ENCODE measurements at places on chromosomes 7 and 10.

DNA sequence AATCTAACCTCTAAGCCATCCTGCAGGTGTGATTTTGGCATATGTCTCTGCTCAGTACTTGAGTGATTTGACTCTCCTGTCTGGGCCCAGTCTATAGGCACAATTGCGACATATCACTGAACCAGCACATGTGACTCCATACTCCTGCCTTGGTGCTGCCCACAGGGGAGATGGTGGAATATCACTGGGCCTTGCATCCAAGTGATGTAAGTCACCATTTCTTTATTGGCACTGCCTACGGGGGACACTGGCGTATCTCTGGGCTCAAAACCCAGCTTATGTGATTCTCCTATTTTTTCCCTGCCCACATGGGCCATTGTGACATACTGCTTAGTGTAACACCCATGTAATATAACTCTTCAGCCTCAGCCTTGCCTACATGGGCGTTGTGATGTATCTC is 48.1 kb upstream of the ZNF680 start:
- H3K27ac ChIP-seq: no peak overlapping the region
- H3K4me1 ChIP-seq: no peaks in the 10 kb centered on the region
- DNase-seq: no peak

DNA sequence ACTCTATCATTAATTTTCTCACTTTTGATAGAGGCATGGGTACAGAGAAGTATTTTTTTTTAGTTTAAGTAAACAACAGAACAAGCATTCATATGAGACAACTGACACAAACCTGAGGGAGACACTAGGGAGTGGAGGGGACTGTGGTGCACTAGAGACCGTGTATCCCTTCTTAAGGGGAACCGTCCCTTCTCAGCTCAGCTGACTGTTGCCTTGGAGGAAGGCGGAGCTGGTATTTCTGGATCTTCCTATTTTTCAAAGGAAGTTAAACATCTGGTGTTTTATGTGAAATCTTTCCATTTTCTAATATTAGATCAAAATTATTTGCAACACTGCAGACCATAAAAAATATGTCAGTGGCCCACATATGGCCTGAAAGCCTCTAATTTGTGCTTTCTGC is 113.6 kb upstream of the MACROH2A2 start:
- H3K36me3 ChIP-seq: no peaks in the 10 kb centered on the region
- no peaks in the 10 kb centered on the region for H3K4me1 ChIP-seq
- no peak overlapping the region for H3K27ac ChIP-seq
- no peaks in the 10 kb centered on the region for H3K27me3 ChIP-seq
- DNase-seq: no peak

- no peak for DNase-seq
- H3K27ac ChIP-seq: no peak overlapping the region
- H3K4me3 ChIP-seq: no peak overlapping the region
- H3K27me3 ChIP-seq: no peaks in the 10 kb centered on the region
- H3K36me3 ChIP-seq: no peaks in the 10 kb centered on the region
These were observed 466.9 kb downstream of the PHTF2 start for GRCh38 chr7:78265486-78265885.

DNA sequence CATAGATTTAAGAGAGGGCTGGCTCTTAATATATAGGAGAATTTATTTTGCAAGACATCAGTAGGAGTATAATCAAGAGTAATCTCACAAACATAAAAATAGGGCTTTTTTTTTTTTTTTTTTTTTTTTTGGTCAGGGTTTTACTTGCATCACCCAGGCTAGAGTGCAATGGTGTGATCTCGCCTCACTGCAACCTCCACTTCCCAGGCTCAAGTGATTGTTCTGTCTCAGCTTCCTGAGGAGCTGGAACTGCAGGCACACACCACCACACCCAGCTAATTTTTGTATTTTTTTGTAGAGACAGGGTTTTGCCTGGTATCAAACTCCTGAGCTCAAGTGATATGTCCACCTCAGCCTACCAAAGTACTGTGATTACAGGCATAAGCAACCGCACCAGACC is 535.3 kb downstream of the CCSER2 start:
- H3K27ac ChIP-seq: no peak overlapping the region
- no peaks in the 10 kb centered on the region for H3K4me1 ChIP-seq
- DNase-seq: no peak
- H3K27me3 ChIP-seq: no peaks in the 10 kb centered on the region
- no peaks in the 10 kb centered on the region for H3K36me3 ChIP-seq

DNA sequence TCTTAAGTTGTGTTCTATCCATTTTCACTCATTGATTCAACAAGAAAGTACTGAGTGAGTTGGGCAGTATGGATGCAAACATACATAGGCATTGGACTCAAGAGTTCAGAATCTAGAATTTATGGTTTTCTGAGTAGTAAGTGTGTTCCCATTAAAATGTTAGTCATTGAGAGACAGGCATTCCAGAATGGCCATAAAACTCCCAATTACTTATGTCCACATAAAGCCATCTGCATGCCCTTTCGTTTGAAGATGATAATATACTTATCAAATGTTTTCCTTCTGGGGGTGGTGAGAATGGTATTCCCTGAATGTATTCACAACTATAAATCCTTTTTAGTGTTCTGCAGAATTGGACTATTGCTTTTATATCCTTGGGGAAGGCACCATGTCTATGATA is 131.6 kb downstream of the CD36 start:
- no peaks in the 10 kb centered on the region for H3K36me3 ChIP-seq
- H3K27ac ChIP-seq: no peak overlapping the region
- H3K4me1 ChIP-seq: no peaks in the 10 kb centered on the region
- no peak overlapping the region for H3K4me3 ChIP-seq
- H3K27me3 ChIP-seq: no peaks in the 10 kb centered on the region
- DNase-seq: no peak

DNA sequence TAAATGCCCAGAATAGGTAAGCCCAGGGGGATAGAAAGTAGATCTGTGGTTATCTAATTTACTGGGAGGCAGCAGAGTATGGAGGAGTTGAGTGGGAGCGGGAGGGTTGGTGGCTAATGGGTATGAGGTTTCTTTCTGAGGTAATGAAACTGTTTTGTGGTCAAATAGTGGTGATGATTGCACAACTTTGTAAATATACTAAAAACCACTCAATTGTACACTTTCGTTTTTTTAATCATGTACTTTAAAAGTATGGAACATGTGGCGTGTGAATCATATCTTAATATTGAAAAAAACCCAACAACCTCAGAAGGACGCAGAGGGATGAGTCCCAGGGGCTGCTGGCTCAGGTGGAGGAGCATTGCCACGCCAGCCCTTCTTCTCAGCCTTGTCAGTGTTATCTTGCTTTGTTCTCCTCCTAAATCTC is 118.1 kb downstream of the WDR11 start:
- no peaks in the 10 kb centered on the region for H3K4me1 ChIP-seq
- H3K27ac ChIP-seq: no peak overlapping the region
- no peaks in the 10 kb centered on the region for H3K36me3 ChIP-seq
- no peak overlapping the region for H3K4me3 ChIP-seq
- peak; percentile 40 for DNase-seq
- no peaks in the 10 kb centered on the region for H3K27me3 ChIP-seq

GRCh38 chr10:28840971-28841370 is 163.7 kb downstream of the BAMBI start:
- H3K4me1 ChIP-seq: no peaks in the 10 kb centered on the region
- H3K27ac ChIP-seq: no peak overlapping the region
- no peaks in the 10 kb centered on the region for H3K36me3 ChIP-seq
- H3K4me3 ChIP-seq: no peak overlapping the region

GRCh38 chr7:18387191-18387735 is 108.3 kb upstream of the HDAC9 start:
- no peaks in the 10 kb centered on the region for H3K27me3 ChIP-seq
- peaks cover 7% of the 10 kb centered on the region for H3K4me1 ChIP-seq
- no peak for DNase-seq
- H3K27ac ChIP-seq: no peak overlapping the region
- H3K36me3 ChIP-seq: no peaks in the 10 kb centered on the region

DNA sequence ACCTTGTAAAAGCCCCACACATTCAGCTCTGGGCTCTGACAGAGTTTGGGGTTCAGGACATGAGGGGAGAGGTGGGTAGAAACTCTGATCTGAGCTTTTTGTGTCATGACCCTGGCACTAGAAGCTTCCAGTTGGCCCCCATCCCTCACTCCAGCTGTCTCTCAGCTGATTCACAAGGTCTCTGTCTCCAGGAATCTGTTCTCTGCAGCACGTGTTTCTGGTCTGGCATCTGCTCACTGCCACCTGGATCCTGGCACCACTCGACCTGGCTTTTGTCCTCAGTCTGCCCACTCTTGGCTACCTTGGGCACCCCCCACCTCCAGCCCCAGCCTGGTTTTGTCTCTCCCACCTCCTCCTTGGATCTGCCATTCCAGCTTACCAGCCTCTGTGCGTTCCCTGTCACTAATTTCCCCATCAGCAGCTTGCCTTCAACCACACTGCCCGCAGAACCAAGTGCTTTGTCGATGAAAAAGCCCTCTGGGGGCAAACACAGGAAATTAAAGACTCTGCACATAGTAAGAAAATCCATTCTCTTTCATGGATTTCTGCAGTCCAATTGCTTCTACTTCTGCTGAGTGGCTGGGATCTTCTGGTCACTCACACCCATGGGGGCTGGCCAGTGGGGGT is 18.3 kb upstream of the ADCYAP1R1 start:
- peaks cover 3% of the 10 kb centered on the region for H3K27me3 ChIP-seq
- no peak overlapping the region for H3K4me3 ChIP-seq
- no peaks in the 10 kb centered on the region for H3K4me1 ChIP-seq

GRCh38 chr10:92486637-92487036 is 87.3 kb downstream of the IDE start:
- H3K27me3 ChIP-seq: no peaks in the 10 kb centered on the region
- H3K4me1 ChIP-seq: no peaks in the 10 kb centered on the region
- H3K4me3 ChIP-seq: no peak overlapping the region
- H3K27ac ChIP-seq: no peak overlapping the region
- peaks cover 11% of the 10 kb centered on the region for H3K36me3 ChIP-seq

GRCh38 chr7:112965506-112965905 is 121.1 kb downstream of the GPR85 start:
- no peaks in the 10 kb centered on the region for H3K36me3 ChIP-seq
- H3K4me3 ChIP-seq: no peak overlapping the region
- DNase-seq: no peak

GRCh38 chr7:68544851-68545250 is 1053.4 kb upstream of the AUTS2 start:
- H3K27ac ChIP-seq: no peak overlapping the region
- no peak for DNase-seq
- H3K36me3 ChIP-seq: no peaks in the 10 kb centered on the region
- H3K4me1 ChIP-seq: no peaks in the 10 kb centered on the region
- no peaks in the 10 kb centered on the region for H3K27me3 ChIP-seq
- no peak overlapping the region for H3K4me3 ChIP-seq

GRCh38 chr7:156765901-156766656 is 125.5 kb downstream of the RNF32 start:
- H3K4me1 ChIP-seq: peaks cover 10% of the 10 kb centered on the region
- H3K4me3 ChIP-seq: no peak overlapping the region
- H3K27me3 ChIP-seq: no peaks in the 10 kb centered on the region
- H3K36me3 ChIP-seq: peaks cover 1% of the 10 kb centered on the region
- DNase-seq: no peak

DNA sequence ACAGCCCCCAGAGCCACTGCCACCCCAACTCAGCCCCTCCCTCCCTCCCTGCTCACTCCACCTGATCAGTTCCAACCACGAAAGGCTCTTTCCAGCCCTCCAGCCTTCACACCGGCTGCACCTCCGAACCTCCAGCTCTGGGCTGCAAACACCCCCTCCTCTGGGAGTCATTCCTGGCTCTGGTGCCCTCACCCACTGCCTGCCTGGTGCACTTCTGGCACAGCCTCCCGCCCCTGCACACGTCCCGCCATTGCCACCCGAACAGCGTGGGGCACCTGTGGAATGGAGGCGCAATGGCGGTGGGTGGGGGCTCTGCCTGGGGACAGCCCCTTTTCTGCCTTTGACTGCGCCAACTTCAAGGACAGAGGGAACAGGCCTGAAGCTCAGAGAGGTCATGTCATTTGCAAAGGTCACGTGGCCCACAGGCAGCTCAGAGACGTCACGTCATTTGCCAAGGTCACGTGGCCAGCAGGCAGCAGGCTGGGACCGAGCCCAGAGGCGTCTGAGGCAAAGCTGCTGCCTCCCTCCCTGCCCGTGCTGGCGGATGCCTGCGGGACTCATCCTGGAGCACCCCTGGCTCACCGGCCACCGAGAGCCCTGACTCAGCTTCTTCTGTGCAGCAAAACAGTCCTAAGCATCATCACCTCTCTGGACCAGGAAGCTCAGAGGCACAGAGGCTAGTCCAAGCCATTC is 76.0 kb upstream of the DNAAF5 start:
- no peak overlapping the region for H3K4me3 ChIP-seq
- H3K36me3 ChIP-seq: no peaks in the 10 kb centered on the region
- H3K4me1 ChIP-seq: no peaks in the 10 kb centered on the region
- DNase-seq: no peak
- H3K27ac ChIP-seq: no peak overlapping the region
- H3K27me3 ChIP-seq: no peaks in the 10 kb centered on the region

Measured in GM12878 (cell line).